ENCODE measurements at places on chromosomes 1 and 21. TPM values are rescaled to one million over a fixed set of nuclear protein-coding genes. Genes with fewer than 3 reads are reported as not detected.

Gene LCE1C
- polyA plus RNA-seq, result 3.9 TPM

GRCh38 chr1:246271516-246271915, 235.6 kb downstream of the SMYD3 start:
- DNase-seq, result no peak

GRCh38 chr1:228515200-228515834, 28.1 kb downstream of the RNF187 start:
- DNase-seq, result no peak

Gene NR5A2
- not detected for polyA plus RNA-seq

Gene TFF2
- polyA plus RNA-seq, result not detected

GRCh38 chr1:39960431-39960958, 5.5 kb downstream of the MFSD2A start:
- peak; percentile 87 for DNase-seq

Gene HSPB7
- polyA plus RNA-seq, result not detected

DNA sequence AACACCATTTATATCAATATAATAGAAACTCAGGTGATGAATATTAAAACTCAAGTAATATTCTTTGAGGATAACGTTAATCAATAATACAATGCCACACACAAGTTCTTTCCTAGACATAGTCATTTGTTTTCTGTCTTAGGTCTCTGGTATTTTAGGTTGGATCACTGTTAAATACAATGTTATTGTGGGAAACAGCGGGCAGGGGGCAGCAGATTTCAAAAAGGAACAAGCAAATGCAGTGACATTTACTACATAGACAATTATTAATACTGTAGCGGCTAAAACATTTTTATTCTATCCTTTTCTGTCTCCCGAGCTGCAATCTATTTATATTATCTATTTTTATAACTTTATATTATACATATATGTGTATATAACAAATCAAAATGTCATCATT, 186.4 kb upstream of the ZNHIT6 start:
- peak; percentile 9 for DNase-seq

Gene FHAD1
- polyA plus RNA-seq, result 0.24 TPM

GRCh38 chr1:116367256-116367945, 5.6 kb upstream of the ATP1A1 start:
- DNase-seq, result no peak

DNA sequence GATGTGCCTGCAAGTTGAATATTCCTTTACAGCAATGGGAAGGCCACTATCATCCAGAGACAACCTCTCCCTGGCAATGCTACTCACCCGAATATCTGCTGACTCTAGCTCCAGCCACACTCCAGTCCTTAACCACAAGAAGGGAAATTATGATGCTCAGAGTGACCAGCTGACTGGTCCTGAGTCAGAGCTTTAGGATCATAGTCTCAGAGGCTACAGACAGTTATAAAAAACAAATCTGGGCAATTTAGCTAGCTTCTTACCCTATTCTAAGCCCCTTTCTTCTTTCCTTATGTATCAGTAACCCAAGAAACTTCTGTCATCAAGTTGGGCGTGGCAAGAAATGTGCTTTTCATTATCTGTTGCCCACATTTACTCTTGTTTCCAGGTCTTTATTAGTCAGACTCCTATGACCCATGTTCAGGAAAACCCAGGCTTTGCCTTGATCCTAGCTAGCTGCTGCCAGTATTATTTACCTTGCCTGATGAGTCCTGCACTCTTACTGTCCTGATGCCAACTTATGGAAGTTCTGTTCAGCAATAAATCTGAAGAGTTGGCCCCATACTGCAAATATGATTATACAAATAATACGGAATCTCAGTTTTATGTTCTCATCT, 207.0 kb downstream of the TTLL7 start:
- DNase-seq, result peak; percentile 7

Gene HMCN1
- 0.06 TPM for polyA plus RNA-seq

Gene RGSL1
- not detected for polyA plus RNA-seq

DNA sequence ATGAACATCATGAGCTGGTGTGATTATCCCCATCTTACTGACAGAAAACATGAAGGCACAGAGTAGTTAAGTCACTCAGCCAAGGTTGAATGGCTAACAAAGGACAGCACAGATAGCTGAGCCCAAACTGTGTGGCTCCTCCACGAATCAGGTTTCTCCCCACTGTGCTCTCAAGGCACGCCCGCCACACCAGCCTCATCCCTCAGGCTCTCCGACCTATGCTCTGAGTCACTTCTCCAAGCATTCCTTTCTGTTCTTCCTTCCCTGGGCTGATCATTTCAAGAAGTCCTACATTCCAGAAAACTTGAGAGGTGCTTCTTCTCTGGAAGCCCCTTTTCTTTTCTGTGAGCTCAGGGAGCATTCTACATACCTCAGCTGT, 25.3 kb upstream of the SDC3 start:
- DNase-seq, result peak; percentile 61

DNA sequence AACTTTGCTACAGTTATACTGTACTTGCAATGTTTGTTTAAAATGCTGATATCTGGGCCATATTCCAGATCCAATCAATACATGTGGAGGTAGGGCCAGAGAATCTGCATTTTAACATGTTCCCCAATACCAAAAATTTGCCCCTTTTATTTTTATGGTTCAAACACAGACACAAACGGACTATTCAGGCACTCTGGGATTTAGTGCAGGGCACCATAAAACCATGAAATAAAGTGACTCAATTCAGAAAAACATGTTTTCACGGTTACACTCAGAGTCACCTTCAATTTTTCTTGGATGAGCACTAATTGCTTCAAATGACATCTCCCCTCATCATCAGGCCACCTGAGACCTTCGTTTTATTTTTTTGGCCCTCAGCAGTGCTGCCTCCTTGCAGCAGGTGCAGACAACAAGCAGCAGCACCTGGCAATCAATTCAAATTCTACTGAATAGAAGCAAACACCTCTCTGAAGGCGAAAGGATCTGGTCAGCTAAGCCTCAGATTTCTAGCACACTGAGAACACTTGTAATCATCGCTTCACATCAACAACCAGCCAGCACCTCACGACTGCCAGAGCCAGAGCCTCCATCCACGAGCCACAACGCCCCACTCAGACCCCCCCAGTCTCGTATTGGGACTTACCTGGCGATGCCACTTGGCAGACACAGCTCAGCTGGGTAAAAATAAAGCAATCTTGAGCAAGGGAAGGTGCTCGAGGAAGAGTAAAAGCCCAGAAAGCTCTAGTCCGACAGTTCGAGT, 1.1 kb downstream of the ERO1B start:
- DNase-seq, result no peak

DNA sequence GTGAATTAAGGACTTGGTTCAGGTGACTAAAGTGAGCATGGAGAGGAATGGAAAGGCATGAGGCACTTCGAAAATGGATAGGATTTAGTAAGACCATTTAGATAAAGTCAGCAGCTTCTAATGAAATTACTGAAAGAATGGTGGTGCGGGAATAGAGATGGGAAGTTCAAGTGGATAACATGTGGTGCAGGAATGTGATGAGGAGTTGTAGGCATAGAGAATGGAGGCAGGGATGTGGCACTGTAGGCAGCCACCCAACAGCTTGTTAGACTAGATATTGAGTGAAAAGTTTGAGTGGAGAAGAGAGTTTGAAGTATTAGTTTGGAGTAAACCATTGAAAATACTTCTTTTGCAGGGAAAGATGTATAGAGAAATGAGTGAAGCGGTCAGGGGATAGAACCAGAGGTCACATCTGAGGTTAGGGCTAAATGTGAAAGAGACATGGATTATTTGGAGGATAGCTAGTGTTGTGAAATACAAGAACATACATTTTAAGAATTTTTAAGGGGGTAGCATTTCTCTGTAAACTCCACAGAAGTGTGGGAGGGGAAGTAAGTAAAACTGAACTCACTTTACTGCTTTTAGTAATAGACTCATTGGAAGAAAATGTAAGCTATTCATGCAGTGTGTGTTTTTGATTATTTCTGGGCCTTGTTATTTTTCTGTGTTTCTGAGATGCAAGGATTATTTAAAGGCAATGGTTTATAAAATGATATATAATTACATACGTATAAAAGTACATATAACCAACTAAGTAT, 46.2 kb downstream of the DYRK1A start:
- DNase-seq, result no peak

GRCh38 chr1:166032572-166033371, 134.0 kb downstream of the FAM78B start:
- no peak for DNase-seq

Gene OPTC
- polyA plus RNA-seq, result not detected

DNA sequence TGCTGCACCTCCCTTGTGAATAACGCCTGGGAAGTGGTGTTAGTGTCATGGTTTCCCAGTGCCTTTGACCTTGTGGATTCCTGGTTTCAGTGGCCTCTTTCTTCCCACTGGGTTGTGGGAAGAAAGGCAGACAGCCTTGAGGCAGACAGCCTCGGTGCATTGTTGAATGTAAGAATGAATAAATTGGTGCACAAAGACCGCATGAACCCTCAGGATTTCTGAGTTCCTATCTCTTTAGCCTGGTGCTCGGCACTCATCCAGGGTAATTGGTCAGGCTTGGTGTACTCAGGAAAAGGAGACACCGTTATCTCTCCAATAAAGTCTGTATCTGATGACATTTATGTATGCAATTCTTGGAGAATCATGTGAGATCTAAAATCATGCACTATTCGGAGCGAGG, 5.1 kb downstream of the ZNF362 start:
- no peak for DNase-seq

GRCh38 chr1:53896635-53897229, 2.7 kb downstream of the DIO1 start:
- DNase-seq, result peak; percentile 70

GRCh38 chr1:237226177-237226944, 184.4 kb downstream of the RYR2 start:
- DNase-seq, result no peak

DNA sequence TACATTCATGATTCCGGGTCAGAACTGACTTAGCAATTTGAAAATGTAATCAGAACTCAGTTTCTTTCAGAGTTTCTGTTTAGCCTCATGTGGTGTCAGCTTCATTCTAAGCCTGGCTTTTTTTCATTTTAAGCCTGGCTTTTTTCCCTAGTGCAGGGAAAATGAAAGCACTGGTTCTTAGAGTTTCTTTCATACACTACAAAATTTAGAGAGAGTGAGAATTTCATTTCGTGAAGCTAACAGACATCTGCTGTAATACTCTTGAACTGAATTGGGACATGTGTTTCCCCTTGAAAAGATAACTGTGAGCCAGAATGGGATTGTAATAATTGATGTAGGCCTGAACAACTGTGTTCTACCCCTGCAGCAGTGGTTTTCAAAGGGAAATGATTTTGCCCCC, 95.3 kb upstream of the KIAA0040 start:
- DNase-seq, result no peak

Gene S100A5
- 0.73 TPM for polyA plus RNA-seq

DNA sequence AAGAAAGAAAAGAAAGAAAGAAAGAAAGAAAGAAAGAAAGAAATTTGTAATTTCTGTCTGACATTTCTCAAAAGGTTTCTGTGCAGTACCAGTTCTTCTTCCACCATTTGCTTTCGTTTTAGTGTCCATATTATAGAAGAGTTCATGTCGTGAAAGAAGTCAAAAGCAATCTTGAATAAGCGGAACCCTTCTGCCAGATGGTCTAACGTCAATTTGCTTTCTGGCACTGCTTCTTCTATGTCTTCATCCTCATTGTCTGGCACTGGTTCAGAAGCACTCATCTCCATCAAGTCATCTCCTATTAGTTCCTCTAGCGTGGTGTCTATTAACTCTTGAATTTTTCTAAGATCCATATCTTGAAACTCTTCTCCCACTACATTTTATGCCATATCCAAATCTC, 170.0 kb upstream of the KCTD3 start:
- no peak for DNase-seq

DNA sequence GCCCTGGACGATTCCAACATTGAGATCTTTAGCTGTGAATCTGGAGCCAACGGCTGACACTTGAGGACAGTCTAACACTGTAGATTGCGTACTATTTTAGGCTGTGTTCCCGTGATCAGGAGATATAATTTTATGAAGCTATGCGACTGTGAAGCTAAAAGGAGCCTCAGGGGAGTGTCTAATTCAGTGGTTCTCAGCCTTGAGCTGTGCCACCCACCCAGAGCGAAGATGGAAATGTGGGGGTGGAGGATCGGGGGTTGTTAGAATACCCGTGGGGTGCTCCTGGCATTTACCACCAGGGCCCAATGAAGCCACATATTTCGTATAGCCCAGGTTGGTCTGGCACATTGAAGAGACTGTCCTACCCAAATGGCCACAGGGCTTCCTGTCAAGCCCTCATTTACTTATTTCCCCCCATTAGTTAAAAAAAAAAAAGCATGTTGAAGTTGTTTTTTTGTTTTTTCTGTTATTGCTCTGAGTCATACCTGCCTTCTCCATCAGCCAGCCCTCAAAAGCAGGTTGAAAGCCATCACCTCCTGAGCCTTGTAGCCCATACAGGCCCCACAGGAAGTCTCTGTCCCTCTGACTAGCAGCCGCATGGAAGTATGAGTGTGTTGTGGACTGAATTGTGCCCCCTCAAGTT, 141.7 kb downstream of the GALNT2 start:
- no peak for DNase-seq

Gene CHIA
- not detected for polyA plus RNA-seq

DNA sequence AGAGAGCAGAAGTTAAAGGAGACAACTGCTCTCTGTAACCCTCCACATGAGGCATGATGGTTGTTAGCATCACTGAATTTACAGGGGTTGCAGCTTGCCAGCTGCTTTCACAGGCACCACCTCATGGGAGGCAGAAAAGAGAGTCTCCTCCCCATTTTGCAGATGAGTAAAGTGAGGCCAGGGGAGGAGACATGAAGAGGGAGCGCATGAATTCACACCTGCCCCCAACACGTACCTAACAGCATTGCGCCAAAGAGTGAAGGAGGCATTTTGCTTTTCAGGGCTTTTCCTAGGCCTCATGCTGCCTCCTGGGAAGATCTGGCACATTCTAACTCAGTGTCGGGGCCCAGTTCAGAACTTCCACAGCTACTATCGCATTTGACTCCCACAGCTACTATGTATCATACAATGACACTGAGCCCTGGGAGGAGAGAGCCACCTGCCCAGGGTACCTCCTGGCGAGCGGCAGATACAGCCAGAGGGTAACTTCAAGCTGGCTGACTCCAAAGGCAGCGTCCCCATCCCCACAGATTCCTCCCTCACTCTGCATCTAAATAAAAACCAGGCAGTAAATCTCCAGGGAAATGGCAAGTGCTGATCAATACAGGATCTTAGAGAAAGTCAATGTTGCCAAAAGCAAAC, 34.0 kb downstream of the GLIS1 start:
- DNase-seq, result no peak

GRCh38 chr21:19458295-19458694, 1054.7 kb upstream of the TMPRSS15 start:
- no peak for DNase-seq

DNA sequence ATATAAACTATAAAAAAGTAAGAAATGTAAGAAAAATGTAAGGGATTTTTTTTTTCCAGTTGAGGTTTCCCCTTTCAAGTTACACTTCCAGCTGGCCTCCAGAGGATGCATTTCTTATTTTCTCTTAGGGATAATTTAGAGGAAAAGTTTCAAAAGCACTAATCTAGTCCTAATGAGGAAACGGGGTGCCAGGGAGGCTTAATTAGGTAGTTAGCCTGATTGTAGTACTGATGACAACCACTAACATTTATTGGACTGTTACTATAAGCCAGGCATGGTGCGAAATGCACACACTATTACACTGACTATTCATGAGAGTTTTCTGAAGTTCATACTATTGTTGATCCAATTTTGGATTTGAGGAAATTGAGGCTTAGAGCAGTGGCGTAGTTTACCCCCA, 290.8 kb upstream of the FMN2 start:
- DNase-seq, result no peak

Gene LCE6A
- polyA plus RNA-seq, result 0.23 TPM

Gene SELL
- 0.03 TPM for polyA plus RNA-seq

Gene ADARB1
- polyA plus RNA-seq, result 11.6 TPM

Data from foreskin keratinocyte (primary cell).